Panc1 (cell line): ENCODE measurements at places on chromosomes 7 and 10.

DNA sequence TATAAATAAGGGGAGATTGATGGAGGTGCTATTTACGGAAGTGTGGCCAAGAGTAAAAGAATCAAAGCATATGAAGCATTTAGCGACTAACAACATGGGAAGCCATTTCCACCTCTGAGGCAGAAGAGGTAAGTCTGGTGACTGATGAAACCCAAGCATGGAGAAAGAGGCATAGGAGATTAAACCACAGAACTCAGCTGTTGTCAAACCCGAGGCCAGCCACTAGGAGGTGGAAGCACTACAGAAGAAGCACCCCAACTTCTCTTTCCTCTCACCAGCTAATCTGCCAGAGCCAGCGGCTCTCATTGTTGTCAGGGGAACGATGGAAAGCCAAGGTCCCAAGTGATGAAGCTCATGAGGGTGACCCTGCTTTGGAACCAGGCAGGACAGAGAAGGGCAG, 19.6 kb upstream of the CNTNAP2 start:
- no peak for DNase-seq

GRCh38 chr10:112126901-112127300, 56.7 kb downstream of the GPAM start:
- DNase-seq = no peak

GRCh38 chr7:44530990-44531389, 10.1 kb downstream of the NPC1L1 start:
- DNase-seq = no peak

DNA sequence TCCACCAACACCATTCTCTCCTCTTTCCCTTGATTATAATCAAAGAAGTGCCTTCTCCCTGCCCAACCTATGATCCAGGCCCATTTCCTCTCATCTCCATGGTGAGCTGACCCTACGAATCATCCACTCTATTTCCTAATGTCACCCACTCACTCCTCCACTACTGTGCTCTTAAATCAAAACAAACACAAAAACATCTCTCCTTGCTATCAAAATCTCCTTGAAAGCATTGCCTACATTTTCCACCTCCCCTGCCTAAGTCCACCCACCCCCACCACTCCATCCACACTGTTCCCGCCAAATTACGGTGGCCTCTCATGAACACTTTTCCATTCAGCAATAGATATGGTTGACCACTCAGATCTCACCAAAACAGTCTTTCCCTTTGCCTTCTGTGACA, 5.3 kb downstream of the DYDC1 start:
- DNase-seq = no peak

- no peak for DNase-seq
Measured at GRCh38 chr7:92404170-92404614, 43.1 kb upstream of the GATAD1 start.

DNA sequence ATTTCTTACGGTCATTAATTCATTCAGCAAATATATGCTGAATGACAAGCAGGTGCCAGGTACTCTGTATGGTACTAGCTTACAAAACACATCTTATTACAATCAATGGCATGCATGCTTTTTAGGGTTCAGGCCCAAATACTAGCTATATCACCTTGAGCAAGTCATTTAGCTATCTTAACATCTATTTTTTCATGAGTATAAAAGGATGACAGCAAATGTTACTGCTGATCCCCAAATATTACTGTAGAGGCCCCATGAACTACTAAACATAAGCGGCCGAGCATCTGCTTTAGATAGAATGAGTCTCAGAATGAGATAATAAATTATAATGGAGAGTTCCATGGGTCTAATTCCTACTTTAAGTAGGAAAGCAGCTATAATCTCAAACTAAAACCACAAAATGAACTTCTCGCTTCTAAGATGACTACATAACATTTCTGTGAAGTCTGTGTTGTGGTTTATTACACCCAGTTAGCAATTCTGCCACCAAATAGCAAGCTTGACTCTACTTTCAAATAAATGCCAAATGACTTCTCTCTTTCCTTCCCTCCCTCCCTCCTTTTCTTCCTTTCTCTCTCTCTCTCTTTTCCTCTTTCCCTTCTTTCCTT, 113.7 kb upstream of the LRRN3 start:
- DNase-seq = no peak

- DNase-seq = no peak
Measured at GRCh38 chr7:112990624-112991023, 96.0 kb downstream of the GPR85 start.

DNA sequence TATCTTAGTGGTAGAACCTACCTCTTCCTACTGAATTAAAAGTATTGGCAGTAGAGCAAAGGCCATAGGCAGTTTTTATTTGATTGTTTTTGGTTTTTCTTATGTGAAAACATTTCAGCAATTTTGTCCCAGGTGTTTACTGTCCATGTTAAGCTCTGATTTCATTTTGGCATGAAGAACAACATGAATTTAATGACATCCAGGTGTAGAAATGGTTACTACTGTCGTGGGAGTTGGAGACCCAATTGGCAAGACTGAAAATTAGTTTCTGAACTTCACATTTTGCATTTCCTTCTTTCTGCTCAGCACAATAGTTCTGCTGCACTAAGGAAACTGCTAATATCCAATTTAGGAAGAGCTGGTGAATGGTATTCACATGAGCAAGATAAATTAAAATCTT, 38.0 kb upstream of the TMEM196 start:
- no peak for DNase-seq
